ENCODE measurements at places on chromosomes 3 and 15.

- DNase-seq, result no peak
Measured at GRCh38 chr15:66496951-66497501, 536 bp downstream of the SNAPC5 start.

- no peak for DNase-seq
Measured at GRCh38 chr3:46027736-46028397, 584 bp upstream of the XCR1 start.

GRCh38 chr15:29452881-29453731 lies 183.5 kb upstream of the NSMCE3 start:
- no peak for DNase-seq

DNA sequence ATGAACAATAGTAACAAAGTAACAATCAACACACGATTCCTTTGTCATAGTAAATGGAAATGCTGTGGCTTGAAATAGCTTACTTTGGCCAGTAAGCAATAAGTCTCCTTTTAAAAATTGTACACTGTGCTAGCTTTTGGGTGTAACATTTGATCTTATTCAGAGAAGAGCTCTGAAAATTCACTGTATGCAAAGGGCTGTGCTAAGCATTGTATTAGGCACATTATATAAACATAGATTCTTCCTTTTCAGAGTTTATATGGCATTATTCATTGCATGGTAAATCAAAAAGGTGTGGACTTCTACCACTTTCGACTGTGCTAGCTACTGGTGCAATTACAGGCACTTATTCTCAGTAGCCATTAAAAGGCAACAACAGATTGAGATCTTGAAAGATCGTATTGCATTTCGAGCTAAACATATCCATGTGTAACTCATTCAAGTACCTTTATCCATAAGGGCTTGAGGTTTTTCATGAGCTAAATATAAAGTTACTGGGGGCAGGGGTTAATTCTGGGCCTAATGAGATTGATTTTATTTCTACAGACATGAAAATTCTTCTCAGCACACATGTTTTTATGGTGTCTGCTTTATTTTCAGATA lies 246.8 kb downstream of the NR1D2 start:
- no peak for DNase-seq

DNA sequence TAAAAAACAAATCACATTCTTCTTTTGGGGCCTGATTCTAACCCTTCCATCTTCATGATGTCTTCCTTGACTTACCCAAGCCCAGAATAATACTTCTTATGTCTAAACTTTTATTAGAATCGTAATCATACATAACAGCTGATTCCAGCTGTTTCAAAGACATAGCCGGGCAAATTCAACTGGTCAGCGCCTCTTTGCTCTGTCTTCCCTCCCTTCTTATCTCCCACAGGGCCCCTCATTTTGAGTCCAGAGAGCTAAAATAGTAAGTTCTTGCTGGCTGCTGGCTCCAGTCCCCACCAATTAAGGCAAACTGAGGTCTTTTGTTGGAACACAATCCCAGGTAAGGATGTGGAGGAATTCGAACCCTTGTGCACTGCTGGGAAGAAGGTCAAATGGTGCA lies 108.6 kb downstream of the ADCY5 start:
- DNase-seq, result no peak

- no peak for DNase-seq
Measured at GRCh38 chr15:78637776-78638435, 3.1 kb downstream of the CHRNB4 start.

GRCh38 chr3:48716508-48716981 lies 476 bp downstream of the IP6K2 start:
- DNase-seq, result no peak

- no peak for DNase-seq
Measured at GRCh38 chr3:175270198-175270837, 411.2 kb downstream of the NAALADL2 start.

- DNase-seq, result no peak
Measured at GRCh38 chr15:36330598-36330997, 248.8 kb upstream of the CDIN1 start.

- no peak for DNase-seq
Measured at GRCh38 chr15:70855764-70856163, 1.8 kb upstream of the LARP6 start.

DNA sequence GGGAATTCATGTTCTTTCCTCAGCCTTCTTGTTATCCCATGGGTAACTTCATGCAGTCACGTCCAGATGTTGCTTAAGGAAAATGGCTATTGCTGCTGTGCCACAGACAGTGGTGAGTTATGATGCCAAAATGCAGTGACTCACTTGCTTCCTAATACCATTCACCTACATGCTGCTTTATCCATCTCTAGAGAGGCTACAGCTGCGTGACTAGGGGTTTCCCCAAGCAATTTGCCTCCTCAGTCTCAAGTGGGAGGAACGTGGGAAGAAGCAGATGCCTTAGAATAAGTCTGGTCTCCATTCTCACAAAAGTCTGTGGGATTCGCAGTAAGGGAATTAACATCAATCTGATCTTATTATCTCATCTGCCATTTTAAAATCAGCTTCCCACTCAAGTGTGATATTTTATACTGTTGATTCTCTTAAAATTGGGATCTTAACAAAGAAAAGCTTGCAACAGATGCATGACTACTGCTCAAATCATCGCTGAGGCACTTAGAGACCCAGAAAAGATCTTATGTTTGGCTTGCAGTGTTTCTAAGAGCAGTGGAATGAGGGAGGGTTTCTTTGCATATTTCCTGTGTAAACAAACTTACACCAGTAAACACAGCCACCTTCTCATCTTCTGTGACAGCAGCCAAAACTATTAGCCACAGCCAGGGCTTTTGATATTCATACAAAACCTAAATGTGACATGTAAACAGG lies 62.0 kb upstream of the ACP3 start:
- peak; percentile 25 for DNase-seq

- no peak for DNase-seq
Measured at GRCh38 chr3:125634336-125634950, 39.1 kb upstream of the OSBPL11 start.

- DNase-seq, result no peak
Measured at GRCh38 chr3:175956964-175957363, 1097.8 kb downstream of the NAALADL2 start.

- DNase-seq, result no peak
Measured at GRCh38 chr3:67093305-67093704, 95.2 kb downstream of the KBTBD8 start.

DNA sequence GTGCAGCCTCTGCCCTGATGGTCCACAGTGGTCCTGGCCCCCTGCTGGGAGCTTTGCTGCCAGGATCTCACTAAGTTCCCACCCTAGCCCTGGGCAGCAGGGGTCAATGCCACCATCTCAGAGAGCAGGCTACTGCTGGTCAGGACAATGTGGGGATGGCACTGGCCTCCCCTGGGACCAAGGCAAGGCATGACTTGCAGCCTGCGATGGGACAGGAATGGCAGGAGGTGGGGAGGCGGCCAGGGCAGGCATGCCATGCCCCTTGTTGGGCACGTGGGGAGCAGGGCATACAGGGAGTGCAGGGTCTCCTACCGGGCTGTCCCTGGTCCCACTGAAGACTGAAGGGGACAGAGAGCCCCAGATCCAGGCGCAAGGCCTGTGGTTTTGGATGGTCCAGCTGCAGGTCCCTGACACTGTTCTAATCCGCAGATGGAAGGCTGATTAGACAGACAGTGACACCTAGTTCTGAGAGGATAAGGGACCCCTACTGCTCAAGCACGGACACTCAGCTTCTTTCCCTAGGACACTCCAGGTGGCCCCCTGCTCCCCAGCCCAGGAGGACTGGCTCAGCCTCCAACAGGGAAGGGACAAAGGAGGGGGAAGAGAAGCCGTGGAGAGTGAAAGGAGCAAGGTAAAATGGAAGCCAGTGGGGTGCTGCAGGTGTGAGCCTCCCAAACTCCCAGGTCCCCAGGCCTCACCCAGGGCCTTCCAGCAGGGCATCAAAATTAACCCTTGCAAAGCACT lies 69.2 kb upstream of the RPL32 start:
- DNase-seq, result no peak

- DNase-seq, result no peak
Measured at GRCh38 chr15:59616379-59616778, 4.8 kb downstream of the GCNT3 start.

GRCh38 chr3:133038731-133039375 lies 662 bp downstream of the TMEM108 start:
- DNase-seq, result no peak

DNA sequence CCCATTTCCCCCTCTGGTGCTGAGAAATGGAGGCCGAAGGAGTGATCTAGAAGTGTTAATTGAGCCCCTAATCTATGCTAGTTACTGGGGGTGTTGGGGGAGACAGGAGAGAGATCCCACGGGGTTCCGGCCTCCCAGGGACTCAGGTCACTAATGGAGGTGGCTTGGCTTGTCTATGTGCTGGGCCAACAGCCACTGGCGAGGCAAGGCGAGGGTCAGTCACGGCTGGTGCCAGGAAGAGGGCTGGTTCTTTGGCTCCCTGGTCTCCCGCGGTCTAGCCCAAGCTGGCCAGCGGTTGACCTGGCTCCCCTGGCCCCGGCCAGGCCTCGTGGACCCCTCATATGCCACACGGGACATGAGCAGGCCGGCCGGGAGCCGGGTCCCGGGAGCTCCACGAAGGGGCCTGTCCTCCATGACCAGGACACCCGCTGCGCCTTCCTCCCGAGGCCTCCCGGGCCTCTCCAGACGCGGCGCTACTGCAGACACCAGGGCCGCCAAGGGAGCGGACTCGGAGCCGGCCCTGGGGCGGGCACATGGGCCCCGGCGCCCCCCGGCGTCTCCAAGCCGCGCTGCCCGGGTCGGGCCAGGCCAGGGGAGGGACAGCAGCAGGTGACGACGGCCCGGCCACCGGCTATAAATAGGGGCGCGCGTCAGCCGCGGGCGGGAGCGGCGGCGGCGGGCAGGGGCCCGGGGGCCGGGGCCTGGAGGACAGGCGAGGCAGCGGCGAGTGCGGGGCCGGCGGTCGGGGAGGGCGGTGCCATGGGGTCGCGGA lies at the start of gene ALPK3:
TSS of gene ALPK3 (plus strand) at position 663 of the 772 bp plus-strand sequence. CDS start at position 760, 97 bp downstream.
- no peak for DNase-seq

DNA sequence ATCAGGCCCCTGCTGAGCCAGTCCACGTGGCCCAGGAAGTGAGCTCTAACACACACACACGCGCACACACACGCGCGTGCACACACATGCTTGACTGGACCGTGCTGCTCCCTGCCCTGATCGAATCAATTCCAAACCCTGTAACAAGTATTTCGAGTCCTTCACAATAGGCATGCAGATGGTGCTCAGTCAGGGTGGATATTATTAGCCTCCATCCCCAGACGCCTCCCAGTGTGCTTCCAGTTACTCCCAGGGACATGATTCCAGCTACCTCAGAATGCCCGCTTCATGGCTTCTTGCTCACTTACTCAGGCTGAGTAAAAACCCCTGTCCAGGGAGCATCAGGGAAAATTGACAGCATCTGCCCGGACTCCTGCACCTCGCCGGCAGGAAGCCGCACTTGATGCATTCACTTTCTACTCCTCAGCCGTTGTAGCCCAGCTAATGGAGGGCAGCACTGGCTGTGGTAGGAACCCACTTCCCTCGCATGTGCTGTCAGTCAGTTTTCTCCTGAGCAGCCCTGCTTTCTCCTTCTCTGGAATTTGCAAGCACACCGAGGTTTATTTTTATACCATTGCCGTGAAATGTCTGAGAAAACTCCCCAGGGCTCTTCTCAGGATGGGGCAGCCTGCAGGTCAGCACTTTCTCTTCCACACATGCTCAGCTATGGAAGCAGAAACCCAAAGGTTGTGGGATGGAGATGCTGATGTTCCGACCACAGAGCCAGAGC lies 126.1 kb upstream of the ABHD17C start:
- no peak for DNase-seq

- DNase-seq, result no peak
Measured at GRCh38 chr3:161452179-161452578, 44.4 kb upstream of the OTOL1 start.

- DNase-seq, result no peak
Measured at GRCh38 chr15:67915461-67916374, 75.9 kb upstream of the RNU6-1 start.

DNA sequence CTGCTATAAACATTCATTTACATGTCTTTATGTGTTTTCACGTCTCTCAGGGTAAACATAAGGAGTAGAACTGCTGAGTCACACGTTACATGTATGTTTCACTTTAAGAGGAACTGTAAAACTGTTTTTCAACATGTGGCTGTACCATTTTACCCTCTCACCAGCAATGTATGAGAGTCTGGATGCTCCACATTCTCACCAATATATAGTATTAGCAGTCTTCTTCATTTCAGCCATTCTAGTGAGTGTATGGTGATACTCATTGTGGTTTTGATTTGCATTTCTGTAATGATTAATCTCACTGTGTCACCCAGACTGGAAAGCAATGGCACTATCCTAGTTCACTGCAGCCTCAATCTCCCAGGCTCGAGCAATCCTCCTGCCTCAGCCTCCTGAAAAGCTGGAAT lies 37.1 kb downstream of the PHC3 start:
- no peak for DNase-seq

- no peak for DNase-seq
Measured at GRCh38 chr15:83658430-83659416, 4.8 kb downstream of the ADAMTSL3 start.

GRCh38 chr3:37243820-37244748 lies 69.7 kb upstream of the LRRFIP2 start:
- peak; percentile 51 for DNase-seq

- DNase-seq, result no peak
Measured at GRCh38 chr15:41575282-41575681, 16.3 kb downstream of the TYRO3 start.

GRCh38 chr3:62859203-62859791 lies 15.9 kb downstream of the CADPS start:
- DNase-seq, result no peak

GRCh38 chr3:194555175-194556062 lies 68.6 kb upstream of the ATP13A3 start:
- no peak for DNase-seq

GRCh38 chr3:112128843-112129727 lies 4.0 kb downstream of the GCSAM start:
- no peak for DNase-seq
